Stimulated activated CD8-positive, alpha-beta memory T cell treated with anti-CD3 and anti-CD28 coated beads, Interleukin-7, amount 100 ng/mL, for 1 hour (primary cell): ENCODE measurements at places on chromosomes 3 and 15.

DNA sequence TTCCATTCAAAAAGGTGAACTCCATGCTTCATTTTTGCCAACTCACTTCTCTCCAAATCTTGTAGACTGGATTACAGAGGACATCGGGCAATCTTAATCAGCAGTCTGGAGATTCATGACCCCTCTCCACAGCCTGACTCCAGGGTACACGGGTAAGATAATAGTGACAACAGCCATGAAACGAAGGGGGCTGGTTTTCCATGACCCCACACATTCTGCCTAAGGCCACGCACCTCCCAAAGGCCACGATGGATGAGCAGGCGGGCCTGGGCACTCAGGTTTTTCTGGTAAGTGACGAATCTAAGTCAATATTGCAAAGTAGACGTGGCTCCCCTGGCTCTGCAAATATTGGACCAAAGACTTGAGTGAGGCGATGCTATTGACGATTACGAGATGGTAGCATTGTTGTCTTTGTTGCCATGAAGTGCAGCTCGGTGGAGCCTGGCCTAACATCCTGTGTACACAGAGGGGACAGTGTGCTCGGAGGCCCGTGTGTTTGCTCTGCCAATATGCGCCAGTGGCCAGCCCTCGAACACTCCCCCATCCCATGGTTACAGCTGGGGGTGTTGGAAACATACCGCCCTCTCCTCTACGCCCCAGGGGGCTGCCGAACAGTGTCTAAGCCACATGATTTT lies 119.1 kb downstream of the OPA1 start:
- DNase-seq, result no peak

DNA sequence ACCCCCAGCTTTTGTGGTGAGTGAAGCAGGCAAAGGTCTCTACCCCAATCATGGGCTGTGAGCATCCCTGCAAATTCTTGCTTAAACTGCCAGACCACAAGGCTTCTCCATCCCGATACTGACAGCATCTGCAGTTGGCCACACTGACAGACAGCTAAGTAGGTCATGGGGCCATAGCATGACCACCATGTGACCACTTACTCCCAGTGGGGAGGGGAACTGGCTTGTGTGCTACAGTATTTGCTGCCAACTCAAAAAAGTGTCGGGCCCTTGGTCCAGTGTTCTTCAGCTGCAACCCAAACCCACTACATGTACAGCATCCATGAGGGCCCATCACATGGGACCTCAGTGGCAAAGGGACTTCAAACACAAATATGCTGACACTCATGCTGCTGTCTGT lies 103.4 kb downstream of the SEC22A start:
- DNase-seq, result no peak

GRCh38 chr15:33116198-33116597 lies 78.3 kb downstream of the FMN1 start:
- no peak for DNase-seq

- no peak for DNase-seq
Observed at GRCh38 chr3:124784686-124785382, 54.6 kb downstream of the UMPS start.

DNA sequence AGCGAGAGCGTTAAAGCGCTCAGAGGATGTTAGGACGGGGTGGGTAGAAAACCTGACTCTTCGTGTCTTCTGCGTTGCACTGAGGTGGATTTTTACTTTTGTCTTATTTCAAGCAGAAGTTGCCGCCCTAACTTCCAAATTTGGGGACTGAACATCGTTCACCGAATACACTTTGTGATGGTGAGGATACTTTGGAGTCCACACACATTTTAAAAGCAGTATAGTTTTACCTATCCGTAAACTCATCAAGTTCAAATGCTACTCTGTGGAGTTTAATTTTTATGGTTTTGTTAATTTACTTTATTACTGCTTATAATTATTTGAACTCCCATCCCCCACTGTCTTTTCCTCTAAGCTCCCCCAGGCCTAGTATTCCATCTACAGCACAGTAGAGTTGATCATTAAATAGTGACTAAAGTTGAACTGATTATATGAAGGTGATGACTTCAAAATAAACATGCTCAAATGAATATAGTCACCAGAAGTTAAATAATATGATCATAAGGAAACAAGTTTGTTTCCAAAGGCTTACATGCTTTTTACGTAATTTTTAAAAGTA lies 617 bp upstream of the EOGT start:
- no peak for DNase-seq

DNA sequence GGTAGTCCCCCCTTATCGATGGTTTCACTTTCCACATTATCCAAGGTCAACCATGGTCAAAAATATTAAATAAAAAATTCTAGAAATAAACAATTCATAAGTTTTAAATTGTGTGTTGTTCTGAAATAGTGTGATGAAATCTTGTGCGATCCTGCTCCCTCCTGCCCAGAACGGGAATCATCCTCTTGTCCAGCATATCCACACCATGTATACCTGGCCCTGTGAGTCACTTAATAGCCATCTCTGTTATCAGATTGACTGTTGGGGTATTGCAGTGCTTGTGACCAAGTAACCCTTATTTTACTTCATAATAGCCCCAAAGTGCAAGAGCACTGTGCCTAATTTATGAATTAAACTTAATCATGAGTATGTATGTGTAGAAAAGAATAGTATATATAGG lies 19.1 kb downstream of the FAM81A start:
- DNase-seq, result no peak

GRCh38 chr3:195692781-195693427 lies 27.9 kb upstream of the MUC20 start:
- no peak for DNase-seq

GRCh38 chr3:46027736-46028397 lies 584 bp upstream of the XCR1 start:
- DNase-seq, result no peak

DNA sequence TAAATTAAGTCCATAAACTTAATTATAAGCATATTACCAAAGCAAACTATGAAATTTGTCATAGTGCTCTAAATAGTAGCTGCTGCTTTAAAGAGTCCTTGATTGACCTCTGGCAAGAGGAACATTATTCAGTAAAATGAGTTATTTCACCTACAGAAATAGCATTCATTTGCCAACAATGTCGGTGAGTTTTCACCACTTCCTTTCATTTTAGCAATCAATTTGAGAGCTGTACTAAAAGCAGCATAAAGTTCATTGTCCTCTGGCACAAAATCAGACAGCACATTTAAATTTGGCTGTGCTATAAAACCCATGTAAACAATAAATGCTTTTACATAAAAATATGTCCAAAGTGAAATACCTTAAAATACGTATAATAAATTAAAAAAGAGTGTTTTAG lies 1515.7 kb downstream of the SI start:
- DNase-seq, result no peak

GRCh38 chr3:184748219-184749135 lies 36.6 kb upstream of the MAGEF1 start:
- DNase-seq, result no peak

DNA sequence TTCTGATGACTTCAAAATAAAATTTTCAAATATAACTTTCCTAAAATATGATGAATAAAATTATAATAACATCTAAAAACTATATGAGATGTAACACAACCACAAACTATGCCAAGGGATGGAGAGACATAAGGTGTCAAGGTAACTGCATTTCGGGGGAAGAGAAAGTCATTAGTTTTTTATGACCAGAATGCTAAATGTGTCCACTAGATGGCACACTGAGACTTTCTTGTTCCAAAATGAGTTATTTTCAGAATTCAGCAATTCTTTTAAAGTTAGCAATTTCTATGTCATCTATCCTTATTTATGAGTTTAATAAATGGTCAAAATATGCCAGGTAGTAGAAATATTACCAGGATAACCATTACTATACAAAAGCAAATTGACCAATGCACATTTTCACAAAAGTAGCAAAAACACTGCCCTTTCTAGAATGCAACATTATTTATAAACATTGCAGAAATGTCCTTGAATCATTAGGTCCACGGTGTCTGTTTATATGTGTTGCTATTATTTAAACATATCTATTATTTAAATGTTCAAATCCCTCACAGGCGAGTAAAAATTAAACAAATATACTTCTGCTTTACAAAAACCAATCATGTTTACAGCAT lies 374.2 kb downstream of the PLCL2 start:
- DNase-seq, result no peak

GRCh38 chr15:89170364-89170763 lies 51.0 kb downstream of the RLBP1 start:
- no peak for DNase-seq

DNA sequence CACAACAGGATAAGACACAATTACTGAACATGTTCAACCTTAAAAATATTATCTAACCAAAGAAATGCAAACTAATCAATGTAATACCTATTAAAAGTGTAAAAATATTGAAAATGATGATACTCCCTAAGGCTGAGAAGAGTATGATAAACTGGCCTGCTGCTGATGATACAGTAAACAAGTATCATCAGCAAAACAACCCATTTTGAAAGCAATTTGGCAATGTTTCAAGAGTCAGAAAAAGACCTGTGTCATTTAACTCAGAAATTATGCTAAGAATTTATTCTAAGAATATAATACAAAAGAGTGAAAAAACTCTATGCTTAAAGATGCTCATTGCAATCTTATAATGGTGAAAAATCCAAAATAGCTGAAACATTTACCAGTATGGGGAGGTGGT lies 22.1 kb downstream of the CCDC191 start:
- no peak for DNase-seq

- no peak for DNase-seq
Observed at GRCh38 chr15:59918994-59919951, 84.8 kb upstream of the FOXB1 start.

DNA sequence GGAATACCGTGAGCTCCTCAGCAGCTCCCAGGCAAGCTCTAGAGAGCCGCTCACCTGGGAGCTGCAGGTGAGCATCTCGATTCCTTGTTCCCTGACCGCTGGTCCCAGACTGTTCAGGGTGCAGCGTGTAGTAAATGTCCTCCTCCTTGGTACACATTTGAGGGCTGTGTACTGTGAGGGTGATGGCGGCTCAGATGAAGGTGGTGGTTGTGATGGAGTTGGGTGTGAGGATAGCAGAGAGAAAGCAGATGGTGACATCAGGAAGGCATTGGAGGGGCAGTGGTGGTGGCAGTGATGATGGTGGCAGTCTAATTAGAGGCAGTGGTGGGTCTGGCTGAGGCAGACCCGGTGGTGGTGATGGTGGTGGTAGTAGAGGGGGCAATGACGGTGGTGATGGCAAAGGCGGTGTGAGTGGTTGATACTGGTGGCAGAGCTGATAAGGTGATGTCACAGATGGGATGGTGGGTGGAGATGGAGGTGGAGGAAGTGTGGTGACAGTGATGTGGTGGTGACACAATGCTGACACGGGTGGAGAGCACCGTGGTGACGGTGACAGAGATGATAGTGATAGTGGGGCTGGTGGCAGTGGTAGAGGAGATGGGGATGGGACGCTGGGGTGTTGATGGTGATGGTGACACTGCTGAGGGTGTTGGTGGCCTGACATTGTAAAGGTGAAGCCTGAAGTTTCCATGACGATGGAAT lies at the start of gene DNAJB8:
TSS of gene DNAJB8 (minus strand) at position 51 of the 702 bp plus-strand sequence. CDS start 3,645 bp downstream, outside the sequence.
- no peak for DNase-seq

DNA sequence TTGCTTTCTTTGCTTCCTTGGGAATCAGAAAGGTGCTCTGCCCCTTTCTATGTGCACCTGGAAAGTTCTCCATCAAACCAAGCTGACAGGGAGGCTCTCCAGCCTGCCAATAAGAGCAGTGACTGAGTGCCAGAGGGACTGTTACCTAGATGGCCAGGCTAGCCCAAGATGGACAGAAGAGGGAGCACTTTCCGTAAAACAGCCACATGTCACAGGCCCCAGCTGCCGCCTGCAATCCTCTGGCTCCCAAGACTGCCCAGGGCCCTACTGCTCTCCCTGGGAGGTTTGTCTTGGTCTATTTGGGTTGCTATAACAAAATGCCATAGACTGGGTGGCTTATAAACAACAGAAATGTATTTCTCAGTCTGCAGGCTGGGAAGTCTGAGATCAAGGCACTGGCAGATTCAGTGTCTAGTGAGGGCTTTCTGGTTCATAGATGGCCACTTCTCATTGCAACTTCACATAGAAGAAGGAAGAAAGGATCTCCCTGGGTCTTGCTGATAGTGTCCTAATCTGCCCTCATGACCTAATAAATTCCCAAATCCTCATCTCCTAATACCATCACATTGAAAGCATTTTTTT lies 72.3 kb downstream of the TAMM41 start:
- DNase-seq, result no peak

GRCh38 chr3:61146010-61146890 lies 105.0 kb downstream of the FHIT start:
- no peak for DNase-seq

DNA sequence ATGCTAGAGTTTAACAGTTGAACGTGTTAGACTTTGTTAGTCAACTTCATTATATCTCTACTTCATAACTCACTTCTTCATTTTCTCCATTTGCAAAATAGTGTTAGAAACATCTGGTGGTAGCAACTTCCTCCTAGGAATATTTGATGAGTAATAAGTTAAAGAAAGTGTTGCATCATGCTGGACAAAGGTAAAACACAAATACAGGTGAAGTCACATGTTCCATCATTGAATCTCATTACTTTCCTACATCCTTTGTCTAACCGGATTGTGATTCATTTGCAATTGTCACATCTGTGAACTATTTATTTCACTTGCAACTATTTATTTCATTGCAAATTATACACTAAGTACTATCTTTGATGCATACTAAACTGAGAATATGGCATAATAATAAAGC lies 186.5 kb downstream of the TUSC7 start:
- DNase-seq, result no peak

GRCh38 chr3:150623945-150624344 lies 20.8 kb downstream of the SELENOT start:
- no peak for DNase-seq

DNA sequence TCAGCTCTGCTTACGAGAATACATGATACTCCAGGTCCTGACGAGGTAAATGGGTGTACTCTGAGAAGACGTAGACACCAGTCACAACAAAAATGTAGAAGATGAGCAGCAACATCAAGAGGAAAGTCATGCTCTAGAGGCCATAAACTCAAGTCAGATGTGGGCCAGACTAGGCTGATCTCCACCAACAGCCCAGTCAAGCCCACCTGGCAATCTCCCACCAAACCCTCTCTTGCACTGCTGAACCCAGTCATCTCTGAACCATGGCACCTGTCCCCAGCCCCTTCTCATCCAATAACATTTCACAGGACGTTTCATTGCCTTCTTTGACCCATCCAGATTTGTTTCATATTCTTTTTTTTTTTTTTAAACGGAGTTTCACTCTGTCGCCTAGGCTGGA lies 10.8 kb upstream of the PDIA3 start:
- DNase-seq, result no peak

- DNase-seq, result peak; percentile 37
Observed at GRCh38 chr3:125990253-125990970, 21.4 kb downstream of the ROPN1B start.

- DNase-seq, result no peak
Observed at GRCh38 chr3:14646589-14647413, 4.8 kb upstream of the CCDC174 start.

GRCh38 chr3:125300416-125300815 lies 74.7 kb downstream of the ZNF148 start:
- no peak for DNase-seq

- DNase-seq, result no peak
Observed at GRCh38 chr15:43518197-43518761, 871 bp downstream of the MAP1A start.
